ENCODE measurements at places on chromosomes 16 and 17.

DNA sequence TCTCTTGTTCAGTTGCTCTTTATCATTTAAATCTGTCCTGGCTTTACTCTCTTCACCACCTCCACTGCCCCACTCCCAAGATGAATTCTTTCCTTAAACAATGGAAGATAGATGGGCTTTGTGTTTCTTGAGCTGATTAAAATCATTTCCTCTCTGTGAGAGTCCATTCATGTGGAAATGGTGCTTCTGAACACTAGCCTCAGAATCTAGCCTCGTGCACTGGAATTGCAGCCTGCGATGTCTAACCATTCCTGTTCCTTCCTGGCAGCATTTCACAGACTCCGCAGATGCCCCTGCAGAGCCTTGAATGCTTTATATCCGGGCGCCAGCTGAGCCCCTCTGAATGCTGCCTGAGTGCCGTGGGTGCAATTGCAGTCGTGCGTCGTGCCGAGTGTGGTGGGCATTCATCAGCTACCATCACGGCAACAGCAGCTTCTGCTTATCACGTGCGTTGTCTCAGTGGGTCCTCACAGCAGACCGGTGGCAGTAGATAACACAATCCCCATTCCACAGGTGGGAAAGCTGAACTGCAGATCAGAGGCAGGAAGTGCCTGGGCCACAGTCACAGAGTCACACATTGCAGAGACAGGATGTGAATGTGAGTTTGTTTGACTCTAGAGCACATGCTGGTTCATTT, 172.8 kb upstream of the WSCD1 start:
- DNase-seq: no peak

- DNase-seq: no peak
Measured at GRCh38 chr16:67951485-67951884, 7.6 kb upstream of the LCAT start.

- DNase-seq: peak; percentile 88
Measured at GRCh38 chr17:78879635-78880186, 23.3 kb downstream of the CEP295NL start.

DNA sequence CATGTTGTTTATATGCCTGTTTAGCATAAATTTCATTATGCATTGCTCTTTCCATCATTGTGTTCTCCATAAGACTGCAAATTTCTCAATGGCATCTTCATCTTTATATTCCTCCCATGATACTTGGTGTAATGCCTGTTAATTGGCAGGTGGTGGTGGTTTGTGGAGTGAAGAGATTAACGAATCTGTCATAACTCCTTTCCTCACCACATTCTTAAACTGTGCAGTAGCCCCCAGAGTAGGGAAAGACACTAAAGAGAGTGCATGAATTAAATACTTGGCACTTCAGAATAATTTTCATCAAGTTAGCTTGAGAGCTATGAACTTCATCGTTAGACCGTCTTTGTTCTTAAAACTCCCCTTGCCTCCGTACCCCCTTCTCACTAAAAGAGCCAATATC, 329.7 kb downstream of the HS3ST3B1 start:
- DNase-seq: no peak

- no peak for DNase-seq
Measured at GRCh38 chr17:11205659-11206058, 35.4 kb upstream of the SHISA6 start.

DNA sequence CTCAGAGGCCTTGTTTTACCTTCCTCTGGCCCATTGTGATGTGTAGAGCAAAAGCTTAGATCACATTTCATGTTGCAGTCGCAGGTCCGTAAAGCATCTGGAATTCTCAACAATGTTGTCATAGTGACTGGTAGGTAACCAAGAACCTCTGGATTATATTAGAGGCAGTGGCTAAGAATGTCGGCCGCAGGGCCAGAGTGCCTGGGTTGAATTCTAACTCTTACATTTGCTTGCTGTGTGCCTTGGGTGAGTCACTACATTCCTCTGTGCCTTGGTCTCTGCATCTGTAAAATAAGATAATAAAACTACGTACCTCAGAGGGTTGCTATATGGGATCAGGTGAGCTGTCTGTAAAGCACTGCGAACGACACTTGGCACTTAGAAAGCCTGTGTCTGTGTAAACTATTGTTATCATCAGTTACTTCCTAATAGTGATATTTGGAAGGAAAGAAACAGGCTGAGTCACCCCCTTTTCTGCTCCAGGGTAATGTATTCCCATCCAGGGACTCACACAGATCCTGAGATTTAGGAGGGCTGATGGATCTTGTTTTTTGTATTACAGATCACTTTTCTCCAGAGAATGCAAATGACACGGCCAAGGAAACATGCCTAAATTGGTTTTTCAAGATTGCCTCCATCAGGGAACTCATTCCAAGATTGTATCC, 52.2 kb downstream of the VPS35L start:
- DNase-seq: no peak

DNA sequence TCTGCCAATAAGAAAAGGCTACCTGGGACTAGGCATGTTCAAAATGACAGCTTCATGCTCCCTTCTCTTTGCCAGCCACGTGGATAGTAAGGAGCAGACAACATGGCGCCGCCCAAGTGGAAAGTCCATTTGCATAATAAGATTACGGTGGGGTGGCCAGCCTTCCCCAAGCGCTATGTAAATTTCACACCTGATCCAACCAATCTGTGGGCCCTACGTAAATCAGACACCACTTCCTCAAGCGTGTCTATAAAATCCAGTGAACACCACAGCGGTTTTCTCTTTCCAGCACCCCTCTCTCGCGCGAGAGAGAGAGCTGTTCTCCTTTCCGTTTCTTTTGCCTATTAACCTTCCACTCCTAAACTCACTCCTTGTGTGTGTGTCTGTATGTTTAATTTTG, 140.3 kb upstream of the ERCC4 start:
- DNase-seq: no peak

DNA sequence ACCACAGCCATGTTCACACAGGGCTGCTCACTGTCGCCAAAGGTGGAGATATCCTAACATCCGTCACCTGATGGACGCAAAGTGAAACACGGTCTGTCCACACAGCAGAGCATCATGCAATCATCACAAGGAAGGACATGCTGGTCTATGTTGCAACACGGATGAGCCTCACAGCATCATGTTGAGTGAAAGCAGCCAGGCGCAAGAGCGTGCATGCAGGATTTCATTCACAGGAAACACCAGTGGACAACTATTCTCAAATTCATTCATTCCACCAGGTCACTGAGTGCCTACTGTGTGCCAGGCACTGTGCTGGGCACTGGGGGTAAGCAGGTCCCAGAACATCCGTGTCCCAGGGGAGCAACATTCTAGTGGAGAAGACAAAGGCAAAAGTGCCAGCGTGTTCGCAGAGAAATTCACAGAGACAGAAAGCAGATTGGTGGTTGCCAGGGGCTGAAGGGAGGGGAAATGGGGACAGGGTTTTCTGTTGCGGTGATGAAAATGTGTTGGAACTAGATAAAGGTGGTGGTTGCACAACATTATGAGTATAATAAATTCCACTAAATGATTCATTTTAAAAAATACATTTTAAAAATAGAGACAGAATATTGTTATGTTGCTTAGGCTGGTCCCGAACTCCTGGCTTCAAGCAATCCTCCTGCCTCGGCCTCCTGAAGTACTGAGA, 22.7 kb upstream of the KCNJ12 start:
- DNase-seq: no peak

- no peak for DNase-seq
Measured at GRCh38 chr16:11097094-11097786, 152.9 kb downstream of the CLEC16A start.

- DNase-seq: no peak
Measured at GRCh38 chr16:5025171-5025632, 8.5 kb downstream of the NAGPA start.

- no peak for DNase-seq
Measured at GRCh38 chr16:54647725-54648221, 282.9 kb upstream of the IRX5 start.

DNA sequence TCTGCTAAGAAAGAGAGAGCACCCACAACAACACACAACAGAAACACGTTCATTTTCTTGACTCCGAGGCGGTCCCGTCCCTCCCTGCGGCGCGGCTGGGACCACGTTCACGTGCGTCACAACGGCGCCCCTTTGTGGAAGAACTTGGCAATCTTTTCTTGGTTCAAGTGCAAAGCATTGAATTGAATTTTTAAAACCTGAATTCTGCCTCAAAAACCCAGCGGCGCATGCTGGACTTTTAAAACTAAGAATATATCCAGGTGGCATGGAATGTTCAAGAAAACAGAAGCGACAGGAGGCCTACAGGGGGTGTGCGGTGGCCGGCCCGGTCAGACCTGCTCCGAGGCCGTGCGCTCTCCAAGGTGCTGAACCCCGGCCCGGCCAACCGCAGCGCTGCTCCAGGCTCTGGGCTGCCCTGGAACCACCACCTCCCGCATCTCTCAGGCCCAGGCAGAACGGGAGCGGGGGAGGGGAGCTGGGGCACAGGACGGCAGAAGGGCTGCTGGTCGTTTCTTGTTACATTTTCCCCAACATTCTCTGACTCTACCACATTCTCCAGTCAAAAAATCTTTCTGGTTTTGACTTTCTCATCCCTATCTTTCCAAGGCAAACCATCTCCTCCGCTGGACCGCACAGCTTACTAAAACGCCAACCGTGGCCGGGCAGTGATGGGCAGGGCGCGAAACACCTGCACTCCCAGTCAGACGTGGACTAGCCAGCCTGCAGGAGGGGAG, 3.4 kb upstream of the HEXD start:
- DNase-seq: peak; percentile 48

- no peak for DNase-seq
Measured at GRCh38 chr16:85252461-85252860, 140.2 kb upstream of the CIBAR2 start.

DNA sequence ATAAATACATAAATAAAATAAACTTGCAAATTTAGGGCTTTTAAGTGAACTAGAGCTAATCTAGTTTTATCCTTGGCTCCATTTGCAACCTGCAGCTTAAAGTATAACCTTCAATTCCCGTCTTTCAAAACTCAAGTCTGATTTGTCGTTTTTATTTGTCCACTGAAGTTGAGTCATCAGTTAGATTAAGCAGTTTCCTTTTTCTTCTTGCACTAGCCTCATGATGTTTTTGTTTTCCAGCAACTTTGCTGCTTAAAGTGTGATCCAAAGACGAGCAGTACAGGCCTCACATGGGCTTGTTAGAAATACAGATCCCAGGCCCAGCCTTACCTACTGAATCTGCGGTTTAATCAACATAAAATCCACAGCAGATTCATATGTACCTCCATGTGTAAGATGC, 13.8 kb downstream of the ARSG start:
- DNase-seq: no peak

DNA sequence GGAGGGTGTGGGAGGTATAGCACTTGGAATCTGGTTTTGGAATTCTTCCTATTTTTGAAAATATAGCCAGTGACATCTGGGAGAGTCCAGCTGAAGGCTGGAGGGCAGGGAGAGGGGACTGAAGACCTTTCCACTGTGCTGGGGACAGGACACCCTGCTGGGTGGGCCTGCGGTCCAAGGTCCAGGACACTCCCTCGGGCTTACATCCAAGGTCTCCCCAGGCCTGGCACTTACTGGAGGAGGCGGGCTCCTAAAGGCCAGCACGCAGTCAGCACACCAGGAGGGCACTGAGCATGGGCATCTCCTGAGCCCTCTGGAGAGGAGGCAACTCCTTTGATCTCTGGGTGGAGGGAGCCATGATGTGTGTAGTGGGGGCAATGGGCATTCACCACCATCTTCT, 35.5 kb upstream of the ETV4 start:
- no peak for DNase-seq

GRCh38 chr17:78528541-78528940, 48.7 kb downstream of the DNAH17 start:
- no peak for DNase-seq

DNA sequence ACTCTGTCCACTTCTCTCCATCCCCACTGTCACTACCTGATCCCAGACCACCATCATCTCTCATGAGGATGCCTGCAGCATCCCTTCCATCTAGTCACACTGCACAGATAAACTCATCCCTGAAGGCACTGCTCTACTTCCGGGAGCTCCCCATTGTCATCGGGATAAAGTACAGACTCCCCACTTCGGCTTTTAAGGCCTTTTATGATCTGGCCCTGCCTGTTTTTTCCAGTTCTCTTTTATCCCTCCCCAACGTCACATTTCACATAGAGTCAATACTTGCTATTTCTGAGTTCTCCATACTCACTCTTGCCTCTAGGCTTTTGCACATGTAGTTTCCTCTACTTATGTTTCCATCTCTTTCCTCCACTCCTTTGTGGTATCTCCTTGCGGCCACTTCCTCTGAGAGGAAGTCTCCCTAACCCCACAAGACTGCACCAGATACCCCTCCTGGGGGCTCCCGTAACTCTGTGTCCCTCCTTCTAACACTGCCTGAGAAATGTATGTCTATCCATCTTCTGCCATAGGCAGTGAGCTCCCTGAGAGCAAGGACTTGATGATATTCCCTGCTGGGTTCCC, 66.9 kb downstream of the COPRS start:
- DNase-seq: no peak

- DNase-seq: no peak
Measured at GRCh38 chr17:42985225-42985624, 4.9 kb downstream of the RUNDC1 start.

DNA sequence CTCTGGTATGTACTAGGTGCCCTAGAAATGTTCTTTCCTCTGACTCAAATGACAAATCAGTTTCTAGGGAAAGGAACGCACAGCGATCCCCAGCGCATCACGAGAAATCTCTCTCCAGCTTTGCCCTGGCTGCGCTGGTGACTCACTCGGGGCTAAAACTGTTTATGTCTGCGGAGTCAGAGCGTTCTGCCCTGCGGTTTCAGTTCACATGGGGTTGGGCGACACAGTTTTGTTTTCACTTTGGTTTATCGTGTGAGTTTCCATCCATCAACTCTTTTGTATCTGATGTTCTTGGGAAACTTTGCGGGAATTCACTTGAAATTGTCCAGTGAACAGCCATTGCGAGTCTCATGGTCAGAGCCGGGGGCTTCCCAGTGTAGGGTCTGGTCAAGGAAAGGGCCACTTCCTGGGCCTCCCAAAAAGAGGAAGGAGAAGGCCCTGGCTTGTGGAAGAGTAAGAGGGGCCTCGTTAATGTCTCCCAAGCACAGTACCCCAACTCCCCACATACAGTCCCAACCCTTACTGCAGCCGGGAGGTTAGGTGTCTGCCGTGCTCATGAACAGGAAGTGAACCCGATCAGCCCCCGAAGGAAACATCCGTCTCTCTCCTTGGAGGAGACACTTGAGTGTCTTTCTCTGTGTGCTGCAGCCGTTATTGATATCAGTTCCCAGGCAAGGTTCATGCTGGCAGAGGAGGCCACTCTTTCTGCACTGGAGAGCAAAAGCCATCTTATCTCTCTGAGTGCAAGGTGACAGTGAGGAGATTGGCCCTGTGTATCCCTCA, 643.2 kb downstream of the WWOX start:
- no peak for DNase-seq

DNA sequence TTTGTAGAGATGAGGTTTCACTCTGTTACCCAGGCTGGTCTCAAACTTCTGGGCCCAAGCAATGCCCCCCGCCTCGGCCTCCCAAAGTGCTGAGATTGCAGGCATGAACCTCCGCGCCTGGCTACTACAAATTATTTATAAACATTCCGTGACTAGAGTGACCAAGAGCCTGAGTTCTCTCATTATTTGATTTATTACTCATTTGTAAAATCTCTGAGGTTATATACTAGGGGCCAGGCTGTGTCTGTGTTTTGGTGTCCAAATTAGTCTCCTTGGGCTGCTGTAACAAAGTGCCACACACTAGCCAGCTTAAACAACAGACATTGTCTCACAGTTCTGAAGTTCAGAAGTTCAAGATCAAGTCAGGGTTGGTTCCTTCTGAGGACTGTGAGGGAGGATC, 70.8 kb upstream of the ELAC2 start:
- no peak for DNase-seq
